Hematopoietic multipotent progenitor cell treated with erythropoietin and hydrocortisone succinate and interleukin-3 and kit ligand, for 4 days (in vitro differentiated cells): ENCODE measurements at places on chromosomes 12 and 14.

DNA sequence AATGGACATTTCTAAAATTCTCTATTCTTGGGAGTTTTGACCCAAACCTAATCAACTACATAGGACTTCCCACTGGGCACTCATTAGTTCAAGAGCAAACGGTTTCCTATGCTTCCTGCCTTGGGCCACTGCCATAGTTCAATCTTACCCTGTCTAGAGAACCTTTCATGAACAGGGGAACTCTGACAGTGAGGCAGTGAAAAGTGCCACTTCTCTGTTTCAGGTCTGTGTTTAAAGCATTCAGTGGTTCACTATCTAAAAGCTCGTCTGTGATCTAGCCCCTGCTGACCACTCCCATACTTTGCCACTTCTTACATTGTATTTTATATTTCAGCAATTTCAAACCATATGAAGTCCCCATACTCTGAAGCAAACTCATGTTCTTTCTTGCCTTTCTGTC, 122.7 kb upstream of the IGF1 start:
- DNase-seq, result no peak

DNA sequence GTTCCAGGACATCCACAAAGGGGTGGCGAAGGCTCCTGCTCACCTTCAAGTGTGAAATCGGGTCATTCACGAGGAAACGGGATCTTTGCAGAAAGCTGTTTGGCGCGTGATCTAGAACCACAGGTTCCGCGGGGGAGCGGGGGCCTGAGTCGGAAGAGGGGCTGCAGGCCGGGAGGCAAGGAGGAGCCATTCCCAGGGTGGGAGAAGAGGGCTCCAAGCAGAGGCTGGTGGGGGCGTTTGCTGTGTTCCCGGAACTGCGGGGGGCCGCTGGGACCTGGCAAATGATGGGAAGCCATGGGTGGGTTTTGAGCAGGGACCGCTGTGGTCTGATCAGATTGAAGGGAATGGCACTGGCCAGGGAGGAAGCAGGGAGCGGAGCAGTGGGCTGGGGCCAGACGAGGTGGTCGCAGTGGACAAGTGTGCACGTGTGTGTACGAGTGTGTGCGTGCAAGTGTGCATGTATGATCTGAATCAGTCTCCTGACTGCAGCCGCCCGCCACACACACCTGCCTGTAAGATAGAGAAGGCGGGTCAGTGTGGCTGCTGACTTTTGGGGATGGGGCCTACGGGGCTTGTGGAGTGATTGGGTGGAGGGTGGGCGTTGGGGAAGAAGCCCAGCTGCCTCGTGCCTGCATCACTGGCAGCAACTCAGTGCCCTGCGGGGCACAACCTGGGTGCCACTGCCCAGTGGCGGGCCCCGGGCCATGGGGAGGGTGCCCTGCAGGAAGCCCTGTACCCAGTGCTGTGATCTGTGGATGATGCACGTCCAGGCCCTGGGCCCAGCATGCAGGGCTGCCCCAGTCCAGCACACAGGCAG, 141.9 kb downstream of the KIF26A start:
- DNase-seq, result no peak

DNA sequence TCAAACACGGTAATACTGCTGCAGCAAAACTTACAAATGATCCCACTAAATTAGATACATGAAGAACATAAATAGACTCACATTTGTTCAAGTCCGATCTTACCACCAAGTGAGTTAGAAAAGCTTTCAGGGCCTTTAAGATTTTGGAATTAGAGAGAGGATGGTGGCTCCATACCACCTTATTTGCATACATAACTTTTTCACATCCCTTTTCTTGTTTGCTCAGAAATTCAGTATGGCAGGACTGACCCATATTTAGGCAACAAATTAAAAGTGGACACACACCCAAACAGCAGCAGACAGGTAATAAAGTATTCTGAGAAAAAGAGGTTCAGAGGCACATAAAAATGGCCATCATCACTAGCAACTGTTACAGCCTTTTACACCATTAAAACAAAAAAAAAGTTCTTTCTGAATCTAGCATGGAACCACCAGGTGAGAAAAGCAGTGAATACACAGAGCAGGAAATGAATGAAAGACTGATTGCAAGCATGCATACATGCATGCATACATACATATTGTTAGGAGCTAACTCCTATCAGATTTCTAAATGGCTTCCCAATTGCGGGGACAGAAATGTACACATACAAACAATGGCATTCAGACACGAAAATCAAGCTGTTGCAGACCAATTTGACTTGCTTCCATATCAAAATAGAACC, 23.3 kb downstream of the STXBP6 start:
- DNase-seq, result no peak

DNA sequence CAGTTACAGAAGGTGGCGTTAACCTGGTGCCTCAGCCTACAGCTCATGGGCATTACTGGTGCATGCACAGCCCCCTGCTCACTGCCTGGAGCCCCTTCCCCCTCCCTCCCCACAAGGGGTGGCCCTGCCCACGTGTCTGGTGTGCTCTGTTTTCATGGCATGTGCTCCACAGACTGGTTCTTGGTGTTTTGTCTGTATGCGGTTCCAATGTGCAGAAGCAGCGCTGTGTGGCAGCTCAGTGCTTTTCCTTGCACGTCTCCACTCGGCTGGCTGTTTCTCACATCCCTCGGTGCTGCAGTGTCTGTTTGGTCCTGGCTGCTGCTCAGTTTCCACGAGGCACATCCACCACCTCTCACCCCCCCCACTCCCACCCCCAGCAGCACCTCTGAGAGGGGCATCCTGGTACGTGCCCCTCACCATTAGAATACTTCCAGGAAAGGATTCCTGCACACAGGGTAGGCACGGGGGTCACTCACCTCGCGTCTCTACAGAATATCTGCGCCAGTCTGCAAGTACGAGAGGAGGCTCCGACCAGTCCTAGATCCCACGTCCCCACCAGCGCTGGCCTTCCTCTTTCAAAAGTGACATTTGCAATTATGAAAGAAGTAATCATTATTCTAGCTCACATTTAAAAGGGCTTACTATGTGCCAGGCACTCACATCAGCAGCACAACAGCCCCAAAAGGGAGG, 27.1 kb downstream of the DIO3 start:
- DNase-seq, result no peak

DNA sequence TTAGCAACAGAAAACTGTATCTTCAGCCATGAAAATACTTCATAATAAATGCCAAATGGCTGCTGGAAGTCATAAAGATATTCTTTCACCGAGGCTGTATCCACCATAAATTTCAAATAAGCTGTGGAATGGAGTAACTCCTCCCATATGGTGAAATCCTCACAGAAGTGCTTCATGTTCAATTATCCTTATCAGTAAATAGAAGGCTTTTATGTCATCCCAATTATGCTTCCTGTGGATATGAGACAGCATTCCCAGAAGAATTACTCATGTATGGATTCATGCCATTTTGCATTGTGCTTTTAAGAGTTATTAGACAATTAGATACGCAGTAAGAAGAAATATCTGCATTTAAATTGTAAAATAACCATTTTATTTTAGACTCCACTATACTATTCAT, 99.0 kb downstream of the RTN1 start:
- no peak for DNase-seq

- DNase-seq, result peak; percentile 7
Observed at GRCh38 chr12:100391856-100392255, 35.0 kb downstream of the SLC17A8 start.

DNA sequence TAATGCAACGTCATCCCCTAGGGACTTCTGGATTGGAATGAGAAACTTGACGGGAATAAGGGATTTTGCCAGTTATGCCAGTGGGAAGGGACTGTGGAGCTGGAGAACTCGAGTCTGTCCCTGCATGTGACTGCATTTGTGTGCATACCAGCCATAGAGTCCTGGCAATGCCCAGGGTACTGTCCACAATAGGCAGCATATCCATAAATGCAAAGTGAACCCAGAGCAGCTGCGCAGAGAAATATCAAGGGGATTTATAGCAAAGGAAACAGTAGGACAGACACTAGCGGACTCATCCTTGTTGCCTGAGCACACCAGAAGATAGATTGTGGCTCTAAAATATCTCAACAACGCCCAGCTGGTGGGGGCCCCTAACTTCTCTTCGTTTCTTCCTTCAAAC, 247.1 kb upstream of the SRRM4 start:
- DNase-seq, result no peak

GRCh38 chr14:26427097-26427496, 170.7 kb downstream of the NOVA1 start:
- DNase-seq, result no peak

GRCh38 chr14:98186140-98186539, 1085.9 kb downstream of the BCL11B start:
- DNase-seq, result no peak

DNA sequence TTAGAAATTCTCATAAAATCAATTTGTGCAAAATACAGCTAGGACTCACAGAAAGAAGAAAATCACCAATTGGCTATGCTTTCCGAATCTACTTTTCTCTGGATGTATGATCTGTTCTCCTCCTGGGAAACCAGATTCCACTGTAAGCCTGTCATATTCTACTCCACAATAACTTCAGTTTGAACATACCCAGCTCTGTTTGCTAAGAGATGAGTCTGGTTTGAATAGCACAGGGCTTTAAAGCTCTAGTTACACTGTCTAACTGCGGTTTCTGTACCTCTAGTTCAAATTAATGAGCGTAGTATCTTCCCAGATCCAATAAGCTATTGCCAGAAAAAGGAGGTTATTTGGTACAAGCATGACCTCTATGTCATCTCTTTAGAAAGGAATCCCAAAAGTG, 270.1 kb downstream of the DAD1 start:
- DNase-seq, result no peak

DNA sequence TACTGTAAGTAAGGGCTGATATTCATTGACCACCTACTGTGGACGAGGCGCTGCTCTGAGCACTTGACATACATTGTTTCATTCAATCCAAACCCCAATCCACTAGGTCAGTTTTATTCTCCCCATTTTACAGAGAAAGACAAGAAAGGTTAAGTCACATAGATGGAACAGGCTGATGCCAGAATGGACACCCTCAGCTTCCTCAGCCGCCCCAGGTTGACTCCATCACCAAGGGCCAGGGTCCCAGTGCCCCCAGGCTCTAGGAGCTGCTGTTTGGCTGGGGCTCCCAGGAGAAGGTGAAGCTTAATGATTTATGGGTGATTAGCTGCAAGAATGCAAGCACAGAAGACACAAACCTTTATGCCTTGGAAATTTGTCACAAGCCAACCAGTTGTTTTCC, 671 bp upstream of the AQP2 start:
- DNase-seq, result no peak
